ENCODE measurements at places on chromosomes 7 and 10. TPM values are rescaled to one million over a fixed set of nuclear protein-coding genes. Genes with fewer than 3 reads are reported as not detected.

- no peaks in the 10 kb centered on the region for H3K27me3 ChIP-seq
- no peaks in the 10 kb centered on the region for H3K36me3 ChIP-seq
- H3K4me3 ChIP-seq = no peak overlapping the region
- peak; percentile 88 for DNase-seq
These were observed 269.1 kb downstream of the SUGCT start for GRCh38 chr7:40403703-40404476.

DNA sequence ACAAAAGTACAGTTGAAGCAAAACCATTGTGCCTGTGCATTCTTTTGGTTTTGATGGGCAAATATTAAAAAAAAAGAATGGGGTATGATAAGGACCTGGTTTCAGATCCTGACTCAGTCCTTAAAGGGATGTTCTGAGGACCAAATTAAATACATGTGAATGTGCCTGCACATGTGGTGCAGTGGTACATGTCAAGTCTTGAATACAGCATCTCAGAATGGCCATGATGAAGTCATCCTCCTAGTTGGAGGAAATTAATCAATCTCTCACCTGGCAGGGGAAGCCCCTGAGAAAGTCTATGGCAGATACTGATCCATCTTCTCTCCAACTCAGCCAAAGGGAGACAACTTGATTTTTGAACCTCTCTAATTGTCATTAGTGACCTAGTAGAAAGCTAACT is 207.0 kb downstream of the SUGCT start:
- H3K27me3 ChIP-seq = no peaks in the 10 kb centered on the region
- DNase-seq = no peak
- no peaks in the 10 kb centered on the region for H3K36me3 ChIP-seq
- no peak overlapping the region for H3K4me3 ChIP-seq
- H3K4me1 ChIP-seq = no peaks in the 10 kb centered on the region
- H3K27ac ChIP-seq = no peak overlapping the region

GRCh38 chr10:103667356-103667755 is 173.9 kb downstream of the NEURL1 start:
- H3K27ac ChIP-seq = no peak overlapping the region
- H3K4me1 ChIP-seq = peaks cover 15% of the 10 kb centered on the region
- peaks cover 5% of the 10 kb centered on the region for H3K36me3 ChIP-seq
- H3K4me3 ChIP-seq = no peak overlapping the region
- no peaks in the 10 kb centered on the region for H3K27me3 ChIP-seq
- no peak for DNase-seq

DNA sequence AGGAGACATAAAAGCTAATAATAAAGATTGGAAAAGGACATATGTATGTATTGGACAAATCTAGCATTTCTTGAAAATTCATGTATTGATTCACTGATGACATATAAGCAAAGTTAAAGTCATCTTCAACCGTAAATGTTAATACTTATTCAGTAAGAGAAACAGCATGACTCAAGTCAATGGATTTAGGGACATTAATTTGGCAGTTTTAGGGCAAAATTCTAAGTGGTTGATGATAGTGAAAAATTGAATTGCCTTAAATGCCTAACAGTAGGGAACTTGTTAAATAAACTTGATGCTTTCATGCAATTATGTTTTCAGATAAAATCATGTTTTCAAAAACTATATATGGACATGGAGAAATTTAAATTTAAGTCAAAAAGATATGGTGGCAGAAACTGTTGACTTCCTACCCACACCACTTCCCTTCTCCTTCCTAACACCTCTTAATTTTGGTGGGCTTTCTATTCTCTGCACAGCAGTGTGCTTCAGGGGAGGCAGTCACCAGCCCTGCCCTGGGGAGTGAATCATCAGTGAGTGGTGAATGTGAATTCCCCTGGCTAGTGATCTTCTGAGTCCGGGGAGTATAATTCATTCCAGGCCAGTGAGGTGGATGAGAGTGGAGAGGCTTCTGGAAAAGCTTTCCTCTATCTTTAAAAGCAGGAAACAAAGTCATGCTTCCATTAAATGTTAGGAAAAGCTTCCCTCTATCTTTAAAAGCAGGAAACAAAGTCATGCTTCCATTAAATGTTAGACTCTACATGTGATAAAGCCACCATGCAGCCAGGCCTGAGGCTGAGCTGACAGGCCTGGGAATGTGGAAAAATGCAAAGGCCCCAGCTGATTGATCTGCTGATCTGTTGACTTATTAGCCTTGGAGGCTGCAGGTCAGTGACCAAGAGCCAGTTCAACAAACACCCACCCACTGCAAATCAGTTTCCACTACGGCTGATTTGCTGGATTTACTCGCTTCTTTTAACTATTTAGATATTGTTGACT is 25.2 kb upstream of the ITGB1 start:
- H3K4me1 ChIP-seq = peaks cover 55% of the 10 kb centered on the region
- no peaks in the 10 kb centered on the region for H3K27me3 ChIP-seq
- peak overlapping the region; percentile 71 for H3K27ac ChIP-seq
- no peaks in the 10 kb centered on the region for H3K36me3 ChIP-seq
- peak overlapping the region; percentile 45 for H3K4me3 ChIP-seq
- peak; percentile 77 for DNase-seq

DNA sequence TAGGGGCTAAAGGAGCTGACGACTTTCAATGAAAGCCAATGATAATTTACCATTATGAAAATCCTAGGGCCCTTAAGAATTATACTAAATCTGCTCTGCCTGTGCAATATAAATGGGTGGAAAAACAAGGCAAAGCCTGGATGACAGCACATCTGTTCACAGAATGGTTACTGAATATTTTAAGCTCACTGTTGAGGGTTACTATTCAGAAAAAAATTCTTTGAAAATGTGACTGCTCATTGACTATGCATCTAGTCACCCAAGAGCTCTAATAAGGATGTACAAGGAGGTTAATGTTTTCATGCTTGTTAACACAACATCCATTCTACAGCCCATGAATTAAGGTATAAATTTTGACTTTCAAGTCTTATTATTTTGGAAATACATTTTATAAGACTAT is 8.9 kb downstream of the DKK1 start:
- no peak for DNase-seq
- H3K27me3 ChIP-seq = no peaks in the 10 kb centered on the region
- no peaks in the 10 kb centered on the region for H3K4me1 ChIP-seq
- H3K4me3 ChIP-seq = no peak overlapping the region
- H3K36me3 ChIP-seq = no peaks in the 10 kb centered on the region

DNA sequence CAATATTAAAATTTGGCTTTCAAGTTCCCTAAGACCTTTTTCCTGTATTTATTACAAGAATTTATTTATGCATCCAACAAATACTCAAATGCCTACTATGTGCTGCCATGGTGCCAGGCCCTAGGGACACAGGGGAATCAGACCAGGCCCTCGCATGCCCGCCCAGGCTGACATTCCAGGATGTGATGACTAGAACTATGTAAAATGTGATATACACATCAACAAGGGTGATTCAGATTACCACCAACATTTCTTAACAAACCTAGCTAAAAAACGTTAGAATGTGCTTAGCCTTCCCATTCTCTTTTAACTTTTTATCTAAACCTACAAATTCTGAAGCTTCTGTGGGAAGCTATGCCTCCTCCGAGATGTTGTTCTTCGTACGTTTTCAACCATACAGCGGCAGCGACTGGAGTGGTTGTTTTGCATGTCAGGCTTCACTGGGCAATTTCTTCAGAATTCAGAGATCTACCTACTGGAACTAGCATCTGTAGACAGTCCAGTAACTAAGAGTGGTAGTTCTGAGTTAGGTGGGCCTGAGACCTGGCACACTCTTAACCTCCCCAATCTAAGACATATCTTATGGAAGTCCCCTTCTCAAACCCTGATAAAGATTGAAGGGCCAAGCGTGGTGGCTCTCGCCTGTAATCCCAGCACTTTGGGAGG is 22.1 kb downstream of the GNA12 start:
- no peak overlapping the region for H3K4me3 ChIP-seq
- H3K36me3 ChIP-seq = peaks cover 6% of the 10 kb centered on the region
- H3K27ac ChIP-seq = peak overlapping the region; percentile 76
- no peaks in the 10 kb centered on the region for H3K27me3 ChIP-seq

DNA sequence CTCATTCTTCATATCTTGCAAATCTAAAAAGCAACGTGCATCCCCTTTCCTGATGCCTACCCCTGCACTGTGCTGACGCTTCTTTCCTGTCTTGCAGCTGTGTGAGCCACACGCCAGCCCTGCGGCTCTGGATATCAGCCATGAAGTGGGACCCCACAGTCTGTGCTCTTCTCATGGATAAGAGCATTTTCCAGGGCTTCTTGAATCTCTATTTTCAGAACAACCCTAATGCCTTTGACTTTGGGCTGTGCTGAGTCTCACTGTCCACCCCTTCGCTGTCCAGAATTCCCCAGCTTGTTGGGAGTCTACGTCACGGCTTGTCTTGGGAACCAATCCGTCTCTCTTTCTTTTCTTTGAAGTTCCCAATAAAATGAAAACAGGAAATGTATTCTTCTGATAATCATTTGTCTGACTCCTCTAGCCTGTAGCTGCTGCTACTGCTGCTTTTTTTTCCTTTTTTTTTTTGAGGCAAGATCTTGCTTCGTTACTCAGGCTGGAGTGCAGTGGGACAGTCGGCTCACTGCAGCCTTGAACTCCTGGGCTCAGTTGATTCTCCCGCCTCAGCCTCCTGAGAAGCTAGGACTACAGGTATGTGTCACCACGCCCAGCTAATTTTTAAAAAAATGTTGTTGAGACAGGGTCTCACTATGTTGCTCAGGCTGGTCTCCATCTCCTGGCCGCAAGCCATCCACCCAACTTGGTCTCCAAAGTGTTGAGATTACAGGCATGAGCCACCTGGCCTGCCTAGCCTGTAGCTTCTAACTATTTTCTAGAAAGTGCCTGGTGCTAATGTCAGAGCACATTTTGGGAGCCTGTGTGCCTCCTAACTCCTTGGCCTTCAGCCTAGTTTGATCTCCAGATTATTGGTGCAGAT is 30.3 kb downstream of the GSTO2 start:
- H3K4me1 ChIP-seq = peaks cover 39% of the 10 kb centered on the region
- no peak overlapping the region for H3K4me3 ChIP-seq
- no peaks in the 10 kb centered on the region for H3K36me3 ChIP-seq

DNA sequence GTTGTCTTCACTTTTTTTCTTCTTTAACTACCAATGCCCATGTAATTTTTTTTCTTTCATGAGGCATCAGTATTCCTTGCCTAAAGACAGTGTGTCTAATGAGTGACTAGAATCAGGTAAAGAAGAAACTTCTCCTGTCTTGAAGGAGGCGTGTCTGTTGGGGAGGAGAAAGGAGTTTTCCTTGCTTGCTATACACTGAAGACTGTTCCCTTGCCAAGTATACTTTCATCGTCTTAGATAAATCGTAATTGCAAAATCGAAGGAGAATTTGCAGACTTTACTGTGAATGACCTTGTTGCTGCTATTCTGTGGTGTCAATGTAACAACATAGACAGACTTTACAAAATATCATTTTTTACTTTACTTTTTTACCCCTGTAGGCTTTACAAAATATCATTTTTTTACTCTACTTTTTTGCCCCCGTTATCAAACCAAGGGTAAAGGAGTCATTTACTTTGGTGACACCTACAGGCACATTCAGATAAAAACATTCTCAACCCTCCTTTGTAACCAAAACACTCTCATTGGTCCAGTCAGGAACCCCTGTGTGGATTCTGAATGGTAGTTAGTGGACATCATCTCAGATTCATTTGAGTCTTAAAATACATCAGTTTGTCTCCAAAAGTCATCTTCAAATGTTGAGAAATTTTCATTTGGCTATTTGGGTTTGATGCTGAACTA is 232.4 kb downstream of the AHR start:
- peaks cover 8% of the 10 kb centered on the region for H3K4me1 ChIP-seq
- no peaks in the 10 kb centered on the region for H3K36me3 ChIP-seq
- H3K27ac ChIP-seq = no peak overlapping the region
- peak; percentile 21 for DNase-seq

- no peak overlapping the region for H3K27ac ChIP-seq
- peak; percentile 54 for DNase-seq
- H3K4me1 ChIP-seq = no peaks in the 10 kb centered on the region
These were observed 10.5 kb downstream of the LSM5 start for GRCh38 chr7:32479574-32480200.

GRCh38 chr7:13898957-13899670 is 90.4 kb downstream of the ETV1 start:
- no peak for DNase-seq
- no peak overlapping the region for H3K4me3 ChIP-seq
- no peaks in the 10 kb centered on the region for H3K4me1 ChIP-seq
- no peaks in the 10 kb centered on the region for H3K36me3 ChIP-seq

DNA sequence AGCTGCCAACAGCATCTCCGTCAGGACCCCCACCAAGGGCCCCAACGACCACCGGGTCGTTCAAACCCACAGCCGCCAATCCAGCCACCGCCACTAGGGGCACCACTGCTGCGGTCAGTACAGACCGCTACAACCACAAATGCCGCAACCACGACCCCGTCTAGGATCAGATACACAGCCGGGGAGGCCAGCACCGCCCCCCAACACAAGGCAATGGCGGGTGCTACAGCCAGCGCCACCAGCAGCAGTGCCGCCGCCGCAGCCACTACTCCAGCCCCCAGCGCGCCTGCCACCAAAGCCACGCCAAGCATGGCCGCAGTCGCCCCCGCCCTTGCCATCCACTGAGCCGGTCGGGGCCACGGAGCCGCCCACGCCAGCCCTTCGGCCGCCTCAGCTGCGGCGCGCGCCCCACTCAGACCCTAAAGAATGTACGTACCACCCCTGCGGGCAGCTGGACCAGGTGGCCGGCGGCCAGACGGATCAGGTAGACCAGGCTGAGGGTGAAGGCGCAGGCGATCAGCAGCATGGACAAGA is 473 bp downstream of the CYP51A1 start:
- peak; percentile 52 for DNase-seq
- H3K4me1 ChIP-seq = peaks cover 44% of the 10 kb centered on the region
- peak overlapping the region; percentile 98 for H3K4me3 ChIP-seq
- H3K36me3 ChIP-seq = peaks cover 27% of the 10 kb centered on the region
- H3K27me3 ChIP-seq = no peaks in the 10 kb centered on the region

DNA sequence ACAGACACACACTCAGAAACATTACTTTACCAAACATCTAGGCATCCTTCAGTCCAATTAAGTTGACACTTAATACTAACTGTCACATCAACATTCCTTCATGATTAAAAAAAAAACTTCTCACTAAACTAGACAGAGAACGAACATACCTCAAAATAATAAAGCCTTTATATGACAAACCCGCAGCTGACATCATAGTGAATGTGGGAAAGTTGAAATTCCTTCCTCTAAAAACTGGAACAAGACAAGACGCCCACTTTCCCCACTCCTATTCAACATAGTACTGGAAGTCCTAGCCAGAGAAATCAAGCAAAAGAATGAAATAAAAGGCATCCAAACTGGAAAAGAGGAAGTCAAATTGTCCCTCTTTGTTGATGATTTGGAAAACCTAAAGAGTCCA is 96.9 kb upstream of the PPP1R9A start:
- H3K27ac ChIP-seq = no peak overlapping the region
- H3K27me3 ChIP-seq = no peaks in the 10 kb centered on the region
- no peaks in the 10 kb centered on the region for H3K36me3 ChIP-seq
- no peak overlapping the region for H3K4me3 ChIP-seq
- H3K4me1 ChIP-seq = no peaks in the 10 kb centered on the region

Gene SLC16A9
- 0.07 TPM for total RNA-seq

Gene CYREN
- 60.7 TPM for total RNA-seq

Gene BHLHA15
- total RNA-seq = 6.1 TPM

Data from HepG2 (cell line).